Neural crest cell (in vitro differentiated cells): ENCODE measurements at places on chromosomes 3 and 15. TPM values are rescaled to one million over a fixed set of nuclear protein-coding genes. Genes with fewer than 3 reads are reported as not detected.

The PPM1M gene
- 4.3 and 4.4 TPM in 2 replicates for total RNA-seq

The GPR27 gene
- 9.4 and 10.4 TPM in 2 replicates for total RNA-seq

The CHRNA7 gene
- 6.8 and 9.5 TPM in 2 replicates for total RNA-seq

The CCR1 gene
- 0.12 TPM in 1 of 2 replicates, not detected in the other for total RNA-seq

The ROBO2 gene
- total RNA-seq = 26.0 and 27.9 TPM in 2 replicates

The TLR9 gene
- 0.16 TPM in 1 of 2 replicates, not detected in the other for total RNA-seq

The IL16 gene
- 0.05 and 0.25 TPM in 2 replicates for total RNA-seq
